ENCODE measurements at places on chromosomes 13 and 19. TPM values are rescaled to one million over a fixed set of nuclear protein-coding genes. Genes with fewer than 3 reads are reported as not detected.
A peak's percentile ranks its signal among the peaks of the same experiment; 100 is the strongest.

DNA sequence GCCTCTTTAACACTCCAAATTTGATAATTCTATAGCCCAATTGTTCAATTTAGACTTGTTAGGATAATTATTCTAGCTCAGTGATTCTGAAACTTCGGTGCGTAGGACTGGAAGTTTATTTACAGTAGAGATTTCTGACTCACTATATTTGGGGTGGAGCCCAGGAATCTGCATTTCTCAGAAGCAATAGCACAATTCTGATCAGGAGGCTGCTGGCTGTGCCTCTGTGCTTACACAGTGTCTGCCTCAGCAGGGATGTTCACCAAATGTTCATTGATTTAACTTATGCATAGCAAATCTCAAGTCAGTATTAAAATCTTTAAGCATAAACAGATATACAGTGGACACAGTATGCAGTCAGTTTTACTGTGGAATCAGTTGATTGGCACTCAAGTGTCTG, 45.8 kb downstream of the ATP8A2 start:
- DNase-seq, result no peak

DPF1 gene
- not detected for total RNA-seq

GRCh38 chr13:21148557-21149258, 27.6 kb downstream of the SKA3 start:
- DNase-seq, result no peak

BEST2 gene
- not detected for total RNA-seq

DNA sequence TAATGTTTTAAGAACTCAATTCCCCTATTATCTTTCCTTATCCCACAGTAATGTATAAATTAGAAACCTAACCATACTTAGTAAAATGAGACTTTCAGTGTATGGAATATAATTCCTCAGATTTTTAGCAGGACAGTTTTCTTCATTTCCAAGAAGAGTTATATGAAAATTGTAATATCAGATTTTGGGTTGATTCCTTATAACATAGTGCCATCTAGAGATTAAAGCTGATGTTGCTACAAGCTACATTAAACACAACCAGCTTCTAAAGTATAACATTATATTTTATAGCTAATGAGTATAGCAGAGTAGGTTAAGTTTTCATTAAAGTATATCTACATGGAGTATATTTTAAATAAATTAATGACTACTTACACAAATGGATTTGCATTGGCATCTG, 99.7 kb upstream of the MIR17HG start:
- DNase-seq, result no peak

- DNase-seq, result no peak
These were observed 754 bp downstream of the DNAJB1 start for GRCh38 chr19:14517446-14517839.

ABHD13 gene
- total RNA-seq, result 5.8 TPM

DNA sequence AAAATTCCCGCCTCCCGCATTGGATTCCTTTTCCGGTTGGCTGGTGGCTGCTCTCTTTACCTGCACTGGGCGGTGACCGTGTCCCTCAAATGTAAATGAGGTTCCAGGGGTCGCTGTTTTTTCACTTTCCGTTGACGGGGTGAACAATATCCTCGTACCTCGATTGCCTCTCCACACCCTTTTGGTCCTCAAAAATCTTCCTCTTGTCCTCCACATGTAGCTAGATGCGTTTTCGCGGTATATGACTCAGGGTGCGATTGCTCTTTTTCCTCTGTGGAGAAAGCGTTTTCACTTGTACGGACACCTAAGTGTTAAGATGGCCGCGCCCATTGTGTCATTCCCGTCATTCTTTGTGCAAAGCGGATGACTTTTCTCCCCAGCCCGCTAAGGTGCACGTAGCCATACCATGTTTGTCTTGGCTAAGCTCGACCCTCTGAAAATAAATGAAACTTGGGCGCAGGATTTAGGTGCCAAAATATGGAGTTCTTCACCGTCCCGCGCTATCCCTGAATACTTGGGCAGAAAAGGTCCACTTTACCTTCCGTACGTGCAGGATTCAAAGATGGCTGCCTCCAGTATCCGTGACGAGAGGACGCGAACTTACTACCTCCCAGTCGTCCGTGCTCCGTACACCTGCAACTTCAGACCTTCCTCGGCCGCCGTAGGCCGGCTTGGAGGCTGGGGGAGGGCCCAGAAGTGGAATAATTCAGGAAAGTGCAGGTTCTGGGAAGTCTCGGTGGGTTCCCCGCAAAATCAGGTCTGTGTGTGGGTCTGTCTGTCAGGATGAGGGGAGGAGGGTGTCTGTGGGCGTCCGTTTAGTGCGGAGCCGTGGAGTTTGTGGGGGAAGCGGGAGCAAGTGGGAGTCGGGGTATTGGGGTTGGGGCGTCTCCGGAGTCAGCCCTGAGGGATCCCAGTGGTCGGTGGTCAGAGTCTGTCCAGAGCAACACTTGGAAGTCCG, at the start of gene ZNF613:
Gene ZNF613 (plus strand): TSS at position 689 of the 958 bp plus-strand sequence. CDS start 8,749 bp downstream, outside the sequence.
- peak; percentile 83 for DNase-seq

- no peak for DNase-seq
These were observed 80.8 kb downstream of the SHISA2 start for GRCh38 chr13:25971047-25971446.

SELENOV gene
- not detected for total RNA-seq

NUDT15 gene
- total RNA-seq, result 13.7 TPM

EFNA2 gene
- total RNA-seq, result not detected
